ENCODE measurements at places on chromosomes 2 and 18.

DNA sequence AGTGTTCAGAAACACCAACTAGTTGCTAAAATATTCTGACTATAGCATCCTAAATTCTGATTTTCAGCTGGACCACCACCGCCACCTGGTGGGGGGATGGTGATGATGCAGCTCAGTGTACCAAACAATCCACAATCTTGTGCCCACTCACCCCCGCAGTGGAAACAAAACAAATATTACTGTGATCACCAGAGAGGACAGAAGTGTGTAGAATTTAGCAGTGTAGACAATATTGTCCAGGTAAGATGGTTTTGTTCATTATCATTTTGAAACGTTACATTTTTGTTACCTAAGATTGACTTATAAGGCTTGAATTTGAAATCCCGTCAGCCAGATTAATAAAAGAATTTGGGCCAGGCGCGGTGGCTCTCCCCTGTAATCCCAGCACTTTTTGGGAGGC, 31.7 kb upstream of the UBXN4 start:
- DNase-seq: peak; percentile 89

- no peak for DNase-seq
These were observed 50.0 kb downstream of the XRCC5 start for GRCh38 chr2:216159144-216159543.

DNA sequence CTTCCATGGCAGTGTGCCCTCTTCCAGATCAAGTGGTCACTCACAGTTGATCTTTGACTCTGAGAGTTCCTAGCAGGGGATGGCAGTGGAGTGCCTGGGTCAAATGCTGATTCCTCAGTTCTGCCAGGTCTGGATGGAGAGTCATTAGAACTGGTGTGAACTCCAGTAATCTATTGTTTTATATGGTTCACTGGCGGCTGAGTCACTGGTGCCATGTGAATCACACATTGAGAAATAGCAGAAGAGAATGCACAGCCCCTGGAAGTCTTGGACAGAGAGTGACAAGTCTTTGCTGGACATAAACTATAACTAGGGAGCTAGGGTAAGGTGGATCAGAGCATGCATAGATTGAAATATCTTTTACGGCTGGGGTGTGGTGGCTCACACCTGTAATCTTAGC, 86.9 kb downstream of the EIF2AK3 start:
- no peak for DNase-seq

GRCh38 chr2:192960945-192961344, 766.2 kb upstream of the TMEFF2 start:
- no peak for DNase-seq

DNA sequence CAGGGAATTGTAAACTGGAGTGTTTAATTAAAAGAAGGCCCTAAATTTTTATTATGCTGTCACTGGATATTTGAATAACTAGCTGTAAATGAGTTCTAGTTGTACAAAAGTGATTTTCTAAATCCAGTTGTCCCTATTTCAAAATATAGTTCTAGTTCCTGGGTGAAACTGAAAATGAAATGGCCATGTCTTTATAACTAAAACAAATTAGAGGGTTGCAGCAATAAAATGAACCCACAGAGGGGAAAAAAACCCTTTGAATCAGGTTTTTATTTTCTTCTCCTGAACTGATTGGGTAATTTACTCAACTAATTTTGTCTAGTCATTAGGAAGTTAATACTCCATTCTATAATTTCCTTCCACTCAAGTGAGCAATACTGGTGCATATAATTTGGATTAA, 55.6 kb upstream of the MAP4K3 start:
- no peak for DNase-seq

DNA sequence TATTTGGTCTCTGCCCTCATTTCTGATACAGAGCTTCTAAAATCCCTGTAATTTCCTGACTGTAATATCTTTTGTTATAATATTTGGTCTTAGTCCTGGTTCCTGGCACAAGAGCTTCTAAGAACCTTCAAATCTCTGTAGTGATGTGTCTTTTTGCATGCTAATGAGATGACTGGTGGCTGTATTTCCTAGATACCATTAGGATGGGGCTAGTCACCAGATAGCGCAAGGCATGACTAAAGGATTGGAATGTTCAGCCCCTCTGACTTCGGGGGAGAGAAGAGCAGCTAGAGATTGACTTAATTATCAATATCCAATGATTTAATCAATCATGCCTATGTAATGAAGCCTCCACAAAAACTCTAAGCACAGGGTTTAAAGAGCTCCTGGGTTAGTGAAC, 620.8 kb upstream of the ACVR2A start:
- DNase-seq: no peak

- DNase-seq: no peak
These were observed 42.5 kb downstream of the DCDC2C start for GRCh38 chr2:3745920-3746319.

- no peak for DNase-seq
These were observed 192.7 kb downstream of the SEPTIN10 start for GRCh38 chr2:109421101-109421500.

DNA sequence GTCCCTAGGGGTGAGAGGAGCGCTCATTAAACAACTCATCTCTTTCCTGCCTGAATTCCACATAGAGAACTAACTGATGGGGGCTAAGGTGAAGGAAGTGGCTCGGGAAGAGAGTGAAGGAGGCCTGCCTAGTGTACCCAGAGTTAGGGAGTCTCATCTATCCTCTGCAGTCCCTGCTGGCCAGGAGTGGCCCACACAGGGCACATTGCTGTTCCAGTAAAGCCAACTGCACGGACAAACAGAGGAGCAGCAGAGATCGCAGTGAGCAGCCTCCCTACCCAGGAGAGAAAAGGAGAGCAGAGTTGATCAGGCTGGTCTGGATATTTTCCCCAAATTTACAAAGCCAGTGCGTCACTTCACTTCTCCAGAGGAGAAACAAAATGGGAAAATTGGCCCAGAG, 16.9 kb upstream of the FN1 start:
- no peak for DNase-seq

DNA sequence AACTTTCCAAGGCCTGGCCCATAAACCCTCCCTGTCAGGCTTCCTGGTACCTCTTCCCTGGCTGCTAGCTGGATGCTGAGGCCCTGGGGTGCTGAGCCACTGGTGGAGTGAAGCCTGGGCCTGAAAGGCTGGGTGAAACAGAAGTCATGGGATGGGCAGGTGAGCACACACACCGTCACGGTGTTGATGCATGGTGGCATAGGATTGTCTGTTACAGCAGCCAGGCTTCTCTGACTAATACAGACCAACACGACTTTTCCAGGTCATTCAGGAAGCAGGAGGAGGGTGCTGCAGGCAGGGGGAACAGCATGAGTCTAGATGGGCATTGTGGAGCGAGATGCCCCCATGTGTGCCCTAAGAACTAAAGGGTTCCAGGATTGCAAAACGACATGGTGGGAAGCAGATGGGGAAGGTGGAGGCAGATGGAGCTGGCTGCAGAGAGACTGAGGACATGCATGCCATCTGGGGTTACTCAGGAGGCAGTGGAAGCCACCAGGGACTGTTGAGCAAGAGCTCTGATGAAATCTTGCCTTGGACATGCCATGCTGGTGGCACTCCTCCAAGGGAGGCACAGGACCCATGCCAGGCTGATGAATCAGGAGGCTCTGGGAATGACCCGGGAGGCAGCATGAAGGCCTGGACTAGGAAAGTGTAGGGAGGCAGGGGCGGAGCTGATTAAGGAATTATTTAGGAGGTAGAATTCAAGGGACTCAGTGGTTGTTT, 480.9 kb downstream of the TSN start:
- DNase-seq: no peak

GRCh38 chr2:129443235-129443864, 536.1 kb upstream of the RAB6C start:
- DNase-seq: no peak
